ENCODE measurements at places on chromosomes 1 and 21.

DNA sequence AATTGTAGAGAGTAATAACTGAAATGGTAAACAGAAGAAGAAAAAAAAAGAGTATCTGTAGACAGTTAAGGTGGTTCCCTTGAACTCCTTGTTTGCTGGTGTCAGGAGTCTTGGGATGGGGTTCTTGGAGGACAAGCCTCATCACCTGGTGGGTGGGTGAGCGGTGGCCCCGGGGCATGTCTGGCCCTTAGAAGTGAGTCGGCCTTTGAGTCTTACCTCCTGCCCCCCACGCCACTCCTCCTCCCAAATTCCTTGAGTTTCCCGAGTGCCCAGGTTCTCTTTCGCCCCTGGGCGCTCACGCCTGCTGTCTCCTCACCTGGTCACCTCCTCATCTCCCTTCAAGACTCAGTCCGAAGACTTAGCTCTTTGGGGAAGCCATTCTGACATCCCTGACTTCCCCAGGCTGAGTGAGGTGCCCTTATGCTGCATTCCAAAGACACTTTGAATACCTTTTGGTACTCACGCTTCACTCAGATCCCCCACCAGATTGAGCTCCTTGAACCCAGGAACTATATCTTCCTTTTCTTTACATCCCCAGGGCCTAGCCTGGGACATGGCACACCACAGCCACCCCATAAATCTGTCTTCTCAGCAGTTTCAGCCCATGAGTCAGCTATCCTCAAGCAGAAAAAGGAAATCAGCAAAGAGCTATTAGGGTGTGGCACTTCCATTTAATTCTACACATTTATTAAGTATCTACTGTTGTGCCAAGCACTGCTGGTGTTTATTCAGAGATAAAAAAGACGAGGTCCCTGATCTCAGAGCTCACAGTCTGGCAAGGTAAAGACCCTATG, 13.5 kb upstream of the IKBKE start:
- DNase-seq, result no peak

DNA sequence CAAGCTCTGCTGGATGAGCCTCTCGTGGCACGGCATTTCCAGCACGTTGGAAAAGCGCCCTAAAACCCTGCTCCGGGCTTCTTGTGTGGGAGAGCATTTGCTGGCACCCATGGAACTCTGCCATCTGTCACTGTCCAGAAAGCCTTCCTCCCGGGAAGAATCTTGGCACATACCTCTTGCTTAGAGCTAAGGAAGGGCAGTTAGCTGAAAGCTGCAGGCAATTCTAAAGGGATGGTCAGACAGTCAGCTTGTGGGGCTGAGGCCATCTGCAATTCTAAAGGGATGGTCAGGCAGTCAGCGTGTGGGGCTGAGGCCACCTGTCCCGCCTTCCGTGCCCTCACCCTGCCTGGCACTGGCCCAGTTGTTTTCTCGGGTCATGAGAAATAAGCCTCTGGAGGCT, 139.0 kb upstream of the TMEM51 start:
- no peak for DNase-seq

GRCh38 chr1:12496154-12496961, 121.7 kb downstream of the DHRS3 start:
- no peak for DNase-seq

GRCh38 chr1:236144033-236144432, 1.7 kb downstream of the GPR137B start:
- no peak for DNase-seq

DNA sequence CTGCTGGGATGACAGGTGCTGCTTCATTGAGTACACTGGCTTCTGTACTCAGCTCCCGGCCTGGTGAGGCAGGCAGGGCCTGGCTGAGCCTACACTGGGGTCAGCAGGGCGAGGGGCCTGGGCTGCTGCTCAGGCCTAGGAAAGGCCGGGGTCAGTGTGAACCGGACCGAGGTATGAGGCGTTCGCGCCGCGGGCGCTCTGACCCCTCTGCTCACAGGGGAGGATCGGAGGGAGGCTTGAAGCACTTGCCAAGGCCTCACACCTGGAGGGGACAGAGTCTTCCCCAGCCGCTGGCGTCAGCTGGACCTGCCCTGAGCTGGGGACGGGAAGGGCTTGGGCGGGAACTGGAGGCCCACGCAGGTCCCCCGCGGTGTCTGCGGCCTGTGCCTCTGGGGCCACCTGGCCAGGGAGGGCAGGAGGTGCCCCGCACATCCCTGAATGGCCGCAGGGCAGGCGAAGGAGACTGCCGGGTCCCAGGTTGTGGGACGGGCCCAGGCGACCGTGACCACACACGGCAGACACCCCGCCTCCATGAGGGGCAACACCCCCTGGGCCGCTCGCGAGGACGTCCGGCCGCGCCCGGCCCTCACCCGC, 466 bp downstream of the PEX10 start:
- DNase-seq, result no peak

- no peak for DNase-seq
Measured at GRCh38 chr1:243942196-243943150, 92.4 kb upstream of the AKT3 start.

GRCh38 chr21:34105947-34106541, 32.7 kb downstream of the MRPS6 start:
- DNase-seq, result no peak

DNA sequence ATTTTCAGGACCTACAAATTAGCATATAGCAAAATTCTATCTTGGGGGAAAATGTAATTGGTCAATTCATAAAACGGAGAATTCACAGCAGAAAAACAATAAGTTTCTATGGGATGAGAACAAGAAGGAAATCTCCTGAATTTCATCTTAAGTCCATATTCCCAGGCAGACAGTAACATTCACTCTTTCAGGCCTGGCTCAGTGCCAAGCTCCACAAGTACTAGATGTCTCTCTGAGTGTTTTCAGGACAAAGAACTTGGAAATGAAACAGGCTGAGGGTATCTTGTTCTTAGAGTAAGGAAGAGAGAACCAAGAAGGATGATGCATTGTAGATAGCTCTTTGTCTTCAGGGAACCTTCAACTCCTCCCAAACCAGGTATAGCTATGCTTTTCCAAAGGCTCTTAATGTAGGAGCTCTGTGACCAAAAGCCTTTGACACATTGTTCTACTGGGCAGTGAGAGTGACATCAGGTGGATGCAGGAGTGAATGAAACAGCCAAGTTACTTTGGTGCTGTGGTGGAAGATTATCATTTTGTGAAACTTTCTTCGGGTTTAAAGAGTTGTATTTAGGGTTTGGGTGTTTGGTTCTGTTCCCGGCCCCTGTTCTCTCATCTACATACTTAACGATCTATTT, 298.3 kb downstream of the GPATCH2 start:
- DNase-seq, result no peak

GRCh38 chr1:153922076-153922971, 448 bp downstream of the GATAD2B start:
- no peak for DNase-seq

- DNase-seq, result no peak
Measured at GRCh38 chr1:45762291-45762690, 11.8 kb upstream of the IPP start.

DNA sequence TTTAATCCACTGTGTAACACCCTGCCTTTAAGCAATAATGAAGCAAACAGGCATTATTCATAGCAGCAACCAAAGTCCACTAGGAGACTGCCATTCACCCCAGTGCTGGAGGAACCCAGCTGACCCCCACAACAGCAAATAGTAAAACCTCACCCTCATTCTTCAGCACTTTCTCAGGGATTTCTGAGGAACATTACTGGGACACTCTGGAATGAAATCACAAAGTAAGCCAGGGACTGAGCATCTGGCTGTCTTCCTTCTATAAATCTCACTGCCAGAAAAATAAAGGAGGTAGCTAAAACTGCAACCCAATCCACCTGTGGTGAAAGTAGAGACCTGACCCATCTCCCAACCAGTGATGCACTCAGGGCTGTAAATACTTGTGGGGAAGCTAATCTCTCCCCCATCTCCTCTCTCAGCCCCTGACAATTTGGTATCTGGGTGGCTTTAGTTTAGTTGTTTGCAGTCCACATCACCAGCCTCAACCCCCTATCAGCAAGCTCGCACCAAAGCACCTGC, 47.1 kb downstream of the COL6A1 start:
- DNase-seq, result no peak

DNA sequence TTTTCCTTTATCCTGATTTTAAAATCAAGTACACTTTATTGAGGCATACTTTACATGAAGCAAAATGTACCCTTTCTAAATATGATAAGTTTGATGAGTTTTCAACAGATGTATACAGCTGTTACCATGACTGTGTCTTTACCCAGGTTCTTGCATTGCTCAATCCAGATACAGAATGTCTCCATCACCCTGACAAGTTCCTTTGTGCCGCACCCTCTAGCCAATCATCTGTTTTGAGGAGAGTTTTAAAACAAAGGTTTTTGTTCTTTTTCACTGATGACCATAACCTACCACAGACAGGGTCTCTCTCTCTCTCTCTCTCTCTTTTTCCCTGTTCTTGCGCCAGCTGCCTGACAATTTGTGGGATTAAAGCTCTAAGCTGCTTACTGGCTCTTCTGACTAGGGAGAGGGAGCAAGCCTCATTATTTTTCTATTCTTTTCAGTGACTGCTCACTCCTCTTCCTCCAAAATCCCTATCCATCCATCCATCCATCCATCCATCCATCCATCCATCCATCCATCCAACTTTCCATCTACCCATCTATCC, 1.2 kb upstream of the KCNE1 start:
- no peak for DNase-seq

- DNase-seq, result no peak
Measured at GRCh38 chr1:227270554-227270953, 47.7 kb downstream of the CDC42BPA start.

DNA sequence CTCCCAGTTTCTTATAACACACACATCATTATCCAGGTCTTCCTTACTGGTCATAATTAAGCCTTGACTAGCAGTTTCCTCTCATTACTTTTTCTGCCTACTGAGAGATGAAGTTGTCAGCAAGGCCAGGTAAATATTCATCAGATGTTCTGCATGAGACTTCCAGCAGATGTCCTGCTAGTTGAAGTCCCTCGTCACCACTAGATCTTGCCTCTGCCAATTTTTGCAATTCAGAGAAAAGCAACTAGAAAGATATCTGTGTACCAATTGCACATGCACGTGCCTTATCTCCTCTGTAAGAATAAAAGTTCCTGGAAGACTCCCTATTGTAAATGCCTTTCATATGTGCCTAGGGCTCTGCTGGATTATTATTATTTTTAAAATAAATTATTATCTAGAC, 18.3 kb downstream of the ACKR1 start:
- DNase-seq, result no peak

GRCh38 chr1:7171168-7171567, 385.9 kb downstream of the CAMTA1 start:
- no peak for DNase-seq

GRCh38 chr1:3551290-3551678, 60.0 kb downstream of the MEGF6 start:
- no peak for DNase-seq

DNA sequence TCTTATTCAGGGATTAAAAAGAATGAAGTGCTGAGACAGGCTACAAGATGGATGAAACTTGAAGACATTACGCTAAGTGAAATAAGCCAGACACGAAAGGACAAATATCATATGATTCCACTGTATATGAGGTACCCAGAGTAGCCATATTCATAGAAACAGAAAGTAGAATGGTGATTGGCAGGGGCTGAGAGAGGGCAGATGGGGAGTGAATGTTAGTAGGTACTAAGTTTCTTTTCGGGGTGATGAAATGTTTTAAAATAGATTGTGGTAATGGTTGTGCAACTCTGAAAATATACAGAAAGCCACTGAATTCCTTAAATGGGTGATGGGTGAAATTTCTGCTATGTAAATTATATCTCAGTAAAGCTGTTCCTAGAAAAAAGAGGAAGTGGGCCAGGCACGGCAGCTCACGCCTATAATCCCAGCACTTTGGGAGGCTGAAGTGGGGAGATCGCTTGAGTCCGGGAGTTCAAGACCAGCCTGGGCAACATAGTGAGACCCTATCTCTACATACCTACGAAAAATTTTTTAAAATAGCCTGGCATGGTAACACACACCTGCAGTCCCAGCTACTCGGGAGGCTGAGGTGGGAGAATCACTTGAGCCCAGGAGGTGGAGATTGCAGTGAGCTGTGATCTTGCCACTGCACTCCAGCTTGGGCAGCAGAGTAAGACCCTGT, 15.9 kb downstream of the SLC27A3 start:
- DNase-seq, result no peak

GRCh38 chr1:156420205-156421061, 51.4 kb downstream of the RHBG start:
- DNase-seq, result no peak

DNA sequence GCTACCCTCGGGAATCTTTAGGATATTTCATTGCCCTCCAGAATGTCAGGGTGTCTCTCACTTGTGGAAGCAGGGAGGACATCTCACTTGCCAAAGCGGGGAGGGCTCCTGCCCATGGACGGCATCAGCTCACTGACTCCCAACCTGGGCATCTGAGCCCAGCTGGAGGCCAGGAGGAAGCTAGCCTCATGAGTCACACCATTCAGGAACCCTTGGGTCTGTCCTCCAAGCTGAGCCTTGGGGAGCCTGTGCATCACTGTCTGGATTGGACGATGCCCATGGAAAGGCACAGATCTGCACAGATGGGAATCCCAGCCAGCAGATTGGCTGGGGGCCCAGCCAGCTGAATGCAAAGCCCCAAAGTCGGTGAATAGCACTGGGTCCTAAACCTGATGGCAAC, 25.2 kb downstream of the WNT3A start:
- no peak for DNase-seq

DNA sequence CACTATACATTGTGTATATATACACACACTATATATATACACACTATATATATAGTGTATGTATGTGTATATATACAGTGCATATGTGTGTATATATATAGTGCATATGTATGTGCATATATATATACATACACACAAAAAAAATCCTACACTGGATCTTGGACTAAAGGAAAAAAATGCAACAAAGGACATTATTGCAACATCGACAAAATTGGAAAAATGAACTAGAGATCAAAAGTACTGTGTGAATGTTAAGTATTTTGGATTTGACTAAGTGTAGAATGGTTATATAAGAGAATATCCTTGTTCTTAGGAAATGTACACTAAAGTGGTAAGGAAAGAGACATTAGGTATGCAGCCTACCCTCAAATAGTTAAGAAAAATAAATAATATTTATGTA, 36.5 kb downstream of the SMYD3 start:
- no peak for DNase-seq

DNA sequence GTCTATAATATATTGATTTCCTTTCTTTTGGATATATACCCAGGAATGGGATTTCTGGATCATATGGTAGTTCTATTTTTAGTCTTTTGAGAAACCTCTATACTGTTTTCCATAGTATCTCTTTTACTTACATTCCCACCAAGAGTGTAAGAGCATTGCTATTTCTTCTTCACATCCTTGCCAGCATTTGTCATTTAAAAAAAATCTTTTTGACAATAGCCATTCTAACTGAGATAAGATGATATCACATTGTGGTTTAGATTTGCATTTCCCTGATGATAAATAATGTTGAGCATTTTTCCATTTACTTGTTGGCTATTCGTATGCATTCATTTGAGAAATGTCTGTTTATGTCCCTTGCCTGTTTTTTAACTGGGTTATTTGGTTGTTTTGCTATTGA, 467.4 kb downstream of the COL11A1 start:
- no peak for DNase-seq

- no peak for DNase-seq
Measured at GRCh38 chr1:178733972-178734371, 8.9 kb downstream of the RALGPS2 start.

- DNase-seq, result no peak
Measured at GRCh38 chr1:12163210-12163609, 3.6 kb upstream of the TNFRSF1B start.
